ENCODE measurements at places on chromosomes 11 and 22.
A peak's percentile ranks its signal among the peaks of the same experiment; 100 is the strongest.

- no peak for DNase-seq
These were observed 65.9 kb downstream of the PHF21A start for GRCh38 chr11:46055371-46055770.

DNA sequence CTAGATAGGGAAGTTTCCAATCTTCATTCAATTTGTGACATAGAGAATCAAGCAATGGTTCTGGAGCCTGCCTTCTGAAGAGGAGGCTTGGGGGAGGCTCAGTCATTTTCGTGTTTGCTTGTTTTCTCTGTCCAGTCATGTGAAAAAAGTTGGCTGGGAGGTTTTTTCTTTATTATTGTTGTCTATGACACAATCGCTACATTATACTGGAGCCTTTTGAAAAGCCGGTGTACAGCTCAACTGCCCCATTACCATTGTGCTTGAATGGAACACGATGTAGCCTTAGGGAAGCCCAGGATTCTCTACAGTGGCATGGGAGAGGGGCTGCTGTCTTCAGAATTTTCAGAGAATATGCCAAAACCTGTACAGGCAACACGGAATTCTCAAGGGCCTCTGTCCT, 57.9 kb upstream of the NCAM1 start:
- no peak for DNase-seq

- DNase-seq, result no peak
These were observed 113.5 kb downstream of the MN1 start for GRCh38 chr22:27687984-27688545.

- peak; percentile 74 for DNase-seq
These were observed at the start of gene HTATIP2 for GRCh38 chr11:20363500-20364340. Gene HTATIP2 (plus strand): TSS chr11:20363714. CDS start chr11:20364238, 524 bp downstream.

- no peak for DNase-seq
These were observed 25.4 kb downstream of the PDGFB start for GRCh38 chr22:39219071-39220039.

- no peak for DNase-seq
These were observed 102.6 kb downstream of the GALNT18 start for GRCh38 chr11:11519184-11519583.

DNA sequence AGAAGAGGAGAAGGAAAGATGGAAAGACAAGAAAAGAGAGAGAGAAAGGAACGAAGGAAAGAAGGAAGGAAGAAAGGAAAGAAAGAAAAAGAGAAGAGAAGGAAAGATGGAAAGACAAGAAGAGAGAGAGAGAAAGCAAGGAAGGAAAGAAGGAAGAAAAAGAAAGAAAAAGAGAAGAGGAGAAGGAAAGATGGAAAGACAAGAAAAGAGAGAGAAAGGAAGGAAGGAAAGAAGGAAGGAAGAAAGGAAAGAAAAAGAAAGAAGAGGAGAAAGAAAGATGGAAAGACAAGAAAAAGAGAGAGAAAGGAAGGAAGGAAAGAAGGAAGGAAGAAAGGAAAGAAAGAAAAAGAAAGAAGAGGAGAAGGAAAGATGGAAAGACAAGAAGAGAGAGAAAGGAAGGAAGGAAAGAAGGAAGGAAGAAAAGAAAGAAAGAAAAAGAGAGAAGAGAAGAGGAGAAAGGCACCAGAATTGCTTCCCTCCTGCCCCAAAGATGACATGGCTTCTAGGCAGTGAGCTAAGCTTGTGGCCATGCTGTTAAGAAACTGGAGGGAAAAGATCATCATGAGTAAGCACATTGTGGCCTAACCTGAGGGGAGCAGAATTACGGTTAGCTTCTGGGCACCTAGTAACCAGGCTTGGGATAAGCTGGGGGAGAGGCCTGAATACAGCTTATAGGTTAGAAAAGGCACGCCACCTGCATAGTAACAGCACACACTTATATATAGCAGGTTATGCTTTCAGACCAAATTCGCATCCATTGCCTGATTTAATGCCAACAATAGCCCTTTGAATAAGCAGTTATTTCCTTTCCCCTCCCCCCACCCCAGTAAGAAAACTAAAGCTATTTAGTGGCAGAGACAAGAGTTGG, 2.3 kb upstream of the ST3GAL4 start:
- DNase-seq, result no peak

GRCh38 chr11:65016705-65017104, 2.7 kb downstream of the ARL2 start:
- DNase-seq, result no peak

- DNase-seq, result no peak
These were observed 7.0 kb downstream of the SERHL2 start for GRCh38 chr22:42560781-42561180.

GRCh38 chr11:64842851-64843685, 1.4 kb downstream of the CDC42BPG start:
- no peak for DNase-seq

- DNase-seq, result no peak
These were observed 274.6 kb downstream of the TBC1D22A start for GRCh38 chr22:47036936-47037485.

DNA sequence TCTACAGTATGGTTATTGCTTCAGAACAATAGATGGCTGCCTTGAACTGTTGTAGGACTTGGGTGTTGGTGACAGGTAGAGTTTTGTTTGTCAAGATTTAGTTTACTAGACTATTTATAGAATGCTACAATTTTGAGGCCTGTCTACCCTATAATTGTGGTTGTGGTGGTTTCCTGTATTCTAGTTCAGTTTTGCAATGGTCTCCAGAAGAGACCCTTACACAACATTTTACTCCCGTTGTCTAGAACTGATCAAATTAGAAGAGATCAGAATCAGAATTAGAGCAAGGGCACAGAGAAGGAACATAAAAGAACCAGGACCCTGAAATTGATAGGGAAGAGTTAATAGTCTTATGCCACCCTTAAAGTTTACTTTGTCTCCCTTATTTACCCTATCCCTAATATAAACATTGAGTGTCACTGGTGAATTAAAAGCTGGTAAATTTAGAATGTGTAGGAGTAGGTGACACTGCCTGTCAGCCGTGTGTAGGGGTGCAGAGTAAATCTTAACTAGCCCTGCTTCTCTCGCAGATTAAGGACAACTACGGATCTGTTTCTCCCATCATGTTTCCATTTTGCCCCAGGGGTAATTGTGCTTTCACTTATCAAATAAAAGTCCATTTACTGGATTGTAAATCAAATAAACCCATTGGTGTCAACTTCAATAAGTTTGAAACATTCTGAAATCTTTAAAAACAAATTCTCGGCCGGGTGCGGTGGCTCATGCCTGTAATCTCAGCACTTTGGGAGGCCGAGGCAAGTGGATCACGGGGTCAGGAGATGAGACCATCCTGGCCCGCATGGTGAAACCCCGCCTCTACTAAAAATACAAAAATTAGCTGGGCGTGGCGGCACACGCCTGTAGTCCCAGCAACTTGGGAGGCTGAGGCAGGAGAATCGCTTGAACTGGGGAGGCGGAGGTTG, 10.9 kb upstream of the PHLDB1 start:
- DNase-seq, result no peak

- DNase-seq, result no peak
These were observed 5.2 kb downstream of the MLC1 start for GRCh38 chr22:50080077-50080465.

DNA sequence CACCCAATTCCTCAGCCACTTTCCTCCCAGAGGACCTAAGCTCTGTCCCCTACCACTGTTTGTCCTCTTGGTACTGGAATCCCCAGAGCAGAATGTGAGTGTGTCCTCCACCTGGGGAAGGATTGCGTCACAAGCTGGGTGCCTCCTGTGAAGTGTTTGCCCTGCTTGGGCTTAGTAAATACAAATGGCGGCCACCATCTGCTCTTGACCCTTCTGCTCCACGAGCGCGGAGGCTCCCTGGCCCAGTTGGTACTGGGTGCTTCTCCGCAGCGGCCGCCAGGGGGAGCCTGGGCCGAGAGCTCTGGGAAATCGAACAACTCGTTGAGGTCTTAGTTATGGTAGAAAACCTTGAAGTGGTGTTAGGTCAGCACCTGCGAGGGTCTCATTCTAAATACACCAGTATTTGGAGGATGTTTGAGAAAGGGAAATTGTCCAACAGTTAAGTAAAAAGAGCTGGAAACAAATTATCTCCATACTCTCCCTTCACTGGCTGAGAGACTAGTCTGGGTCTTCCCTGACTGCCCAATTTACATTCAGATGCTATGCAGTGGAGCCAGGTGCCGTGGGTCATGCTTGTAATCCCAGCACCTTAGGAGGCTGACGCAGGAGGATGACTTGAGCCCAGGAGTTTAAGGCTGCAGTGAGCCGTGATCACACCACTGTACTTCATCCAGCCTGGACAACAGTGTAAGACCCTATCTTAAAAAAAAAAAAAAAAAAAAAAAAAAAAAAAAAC, 74.6 kb upstream of the TEAD1 start:
- peak; percentile 23 for DNase-seq

- DNase-seq, result no peak
These were observed 21.5 kb downstream of the HPS4 start for GRCh38 chr22:26462051-26462450.

DNA sequence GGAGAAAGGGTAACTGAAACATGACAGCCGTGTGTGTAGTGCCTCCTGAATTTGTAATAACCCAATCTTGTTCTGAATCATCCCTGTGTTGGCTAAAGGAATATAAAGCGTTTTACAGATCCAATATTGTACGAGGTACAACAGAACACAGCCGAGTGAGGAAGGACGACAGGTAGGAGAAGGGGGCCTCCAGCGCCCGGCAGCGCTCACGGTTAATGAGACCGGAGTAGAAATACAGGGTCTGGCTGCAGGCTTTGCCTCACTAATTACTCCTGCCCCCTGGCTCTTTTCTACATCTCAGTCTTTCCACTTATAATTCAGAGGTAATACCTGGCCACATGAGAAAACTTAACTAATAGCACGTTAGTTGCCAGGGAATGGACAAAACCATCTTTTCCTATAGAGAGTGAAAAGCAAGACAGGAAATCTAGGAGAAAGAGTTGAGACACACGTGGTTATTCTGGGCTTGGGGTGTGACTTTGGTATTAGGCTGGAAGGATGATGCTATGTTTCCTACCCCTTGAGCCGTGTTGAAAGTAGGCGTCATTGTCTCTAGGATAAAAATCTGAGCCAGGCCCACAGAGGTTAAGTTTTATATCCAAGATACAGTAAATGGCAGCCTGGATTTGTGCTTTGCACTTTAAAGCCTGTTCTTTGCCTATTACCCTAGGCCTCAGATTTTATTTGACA, 54.1 kb downstream of the GRIK4 start:
- DNase-seq, result no peak

GRCh38 chr11:29025001-29025400, 916.8 kb downstream of the METTL15 start:
- DNase-seq, result no peak

DNA sequence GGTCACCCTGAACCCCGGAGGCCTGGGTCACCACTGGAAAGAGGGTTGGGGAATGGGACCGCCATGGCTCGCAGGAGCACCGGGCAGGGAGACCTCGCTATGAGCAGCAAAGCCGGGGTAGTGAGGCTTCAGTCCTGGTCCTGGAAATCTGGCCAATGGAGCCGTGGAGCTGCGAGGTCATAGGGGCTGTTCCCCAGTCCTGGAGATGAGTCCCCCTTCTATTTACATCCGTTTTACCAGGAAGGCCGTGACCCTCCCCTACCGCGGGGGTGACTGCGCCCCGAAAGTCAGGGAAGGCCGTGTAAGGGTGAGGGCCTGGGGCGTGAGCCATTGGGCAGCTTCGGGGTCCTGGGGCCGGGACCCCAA, 449 bp downstream of the PIDD1 start:
- DNase-seq, result no peak

GRCh38 chr11:120880498-120881175, 143.3 kb upstream of the TBCEL start:
- no peak for DNase-seq

DNA sequence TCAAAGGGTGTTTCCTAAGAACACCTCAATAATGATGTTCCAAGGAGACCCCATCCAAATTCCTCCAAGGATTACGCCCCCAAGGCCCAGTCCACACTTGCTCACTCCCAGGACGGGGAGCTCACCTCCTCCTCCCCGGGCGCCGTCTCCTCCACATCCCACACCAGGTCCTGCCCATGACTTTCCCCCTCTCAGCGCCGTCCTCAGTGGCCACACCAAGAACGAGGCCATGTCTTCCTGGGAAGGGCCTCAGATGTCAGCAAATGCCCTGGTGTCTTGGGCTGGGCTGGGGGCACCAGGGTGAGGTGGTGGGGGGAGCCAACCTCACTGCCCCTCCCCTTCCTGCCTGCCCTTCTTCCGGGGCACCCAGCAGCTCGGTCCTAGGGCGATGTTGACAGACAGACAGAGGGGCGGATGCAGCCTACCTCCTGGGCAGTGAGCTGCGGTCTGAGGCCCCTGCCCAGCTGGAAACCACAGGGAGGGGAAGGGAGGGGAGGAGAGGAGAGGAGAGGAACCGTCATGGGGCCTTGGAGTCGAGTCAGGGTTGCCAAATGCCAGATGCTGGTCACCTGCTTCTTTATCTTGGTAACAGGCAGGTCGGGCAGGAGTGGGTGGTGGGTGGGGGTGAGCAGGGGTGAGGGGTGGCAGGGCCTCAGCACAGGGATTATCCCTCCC, at the start of the genes C11orf21 and TSPAN32:
Gene C11orf21, minus strand, starts transcription at position 288 of the 675 bp plus-strand sequence. Its CDS starts 110 bp downstream, at position 178.
Gene TSPAN32, plus strand, starts transcription at position 383 of the 675 bp plus-strand sequence. Its CDS starts 137 bp downstream, at position 520.
- peak; percentile 52 for DNase-seq

DNA sequence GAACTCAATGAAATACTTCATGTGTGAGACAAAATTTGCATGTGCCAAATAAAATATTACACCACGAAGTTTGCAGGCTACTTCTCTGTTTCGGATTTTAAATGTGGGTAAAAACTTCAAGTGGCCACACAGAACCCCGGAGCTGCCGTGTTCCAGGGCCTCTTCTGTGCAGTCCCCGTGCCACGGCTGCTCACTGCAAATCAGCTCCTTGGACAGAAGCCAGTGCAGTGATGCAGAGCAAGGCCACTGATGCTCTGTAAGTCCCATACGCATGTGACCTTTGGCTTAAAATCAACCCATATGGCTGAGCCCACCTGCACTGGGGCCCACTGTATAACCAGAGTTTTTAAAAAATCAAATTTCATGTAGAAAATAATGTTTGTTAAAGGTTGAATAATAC, 1309.4 kb downstream of the TBC1D22A start:
- no peak for DNase-seq

GRCh38 chr11:112885744-112886433, 75.3 kb upstream of the NCAM1 start:
- DNase-seq, result no peak

DNA sequence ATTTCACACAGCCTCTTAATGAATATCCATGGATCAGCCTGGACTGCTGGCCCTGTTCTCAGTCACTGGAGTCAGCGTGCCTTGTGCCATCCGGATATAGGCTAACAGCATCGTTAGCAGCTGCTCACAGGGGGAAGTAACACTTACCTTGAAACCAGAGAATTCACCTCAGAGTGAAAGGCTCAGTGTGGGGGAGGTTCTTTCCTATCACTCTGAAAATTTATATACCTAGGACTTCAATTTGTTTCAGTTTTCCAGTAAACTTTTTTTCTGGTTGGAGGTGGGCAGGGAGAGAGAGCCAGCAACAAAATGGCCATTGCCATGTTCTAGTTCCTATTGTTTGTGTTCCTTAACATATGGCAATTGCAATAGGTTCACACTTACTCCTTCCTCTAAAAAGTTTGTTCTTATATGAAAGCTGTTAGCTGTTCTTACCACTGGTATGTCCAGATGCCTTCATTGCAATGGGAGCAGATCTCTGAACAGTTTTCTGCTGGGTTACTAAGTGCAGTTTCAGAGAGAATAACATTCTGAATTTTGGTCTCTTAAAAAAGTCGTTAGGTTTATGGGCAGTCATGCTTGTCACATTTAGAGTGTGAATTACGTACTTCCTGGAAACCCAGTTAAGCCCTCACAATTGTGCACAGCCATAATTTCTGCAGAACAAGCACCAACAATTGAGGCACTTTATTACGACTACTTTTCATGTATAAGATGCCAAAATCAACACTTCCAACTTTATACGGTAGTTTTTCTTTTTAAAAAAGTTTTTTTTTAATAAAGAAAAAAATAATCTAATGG, 247.6 kb downstream of the CADM1 start:
- peak; percentile 1 for DNase-seq

- DNase-seq, result no peak
These were observed 102.1 kb upstream of the SLC5A12 start for GRCh38 chr11:26823963-26824362.

GRCh38 chr11:71936825-71937224, 8.0 kb downstream of the RNF121 start:
- no peak for DNase-seq
